Stimulated activated naive B cell treated with anti-CD40 and anti-IgM and Interleukin-4, amounts not matched to agents 10 μg/mL and 1 μg/mL and 100 μg/mL, for 72 hours (primary cell): ENCODE measurements at places on chromosomes 4 and X.

GRCh38 chrX:124860736-124861135, 458.9 kb upstream of the TEX13C start:
- DNase-seq, result no peak

- peak; percentile 78 for DNase-seq
These were observed 185.4 kb downstream of the OR13H1 start for GRCh38 chrX:131729295-131729694.

GRCh38 chr4:1570291-1571164, 113.6 kb downstream of the FAM53A start:
- DNase-seq, result no peak

DNA sequence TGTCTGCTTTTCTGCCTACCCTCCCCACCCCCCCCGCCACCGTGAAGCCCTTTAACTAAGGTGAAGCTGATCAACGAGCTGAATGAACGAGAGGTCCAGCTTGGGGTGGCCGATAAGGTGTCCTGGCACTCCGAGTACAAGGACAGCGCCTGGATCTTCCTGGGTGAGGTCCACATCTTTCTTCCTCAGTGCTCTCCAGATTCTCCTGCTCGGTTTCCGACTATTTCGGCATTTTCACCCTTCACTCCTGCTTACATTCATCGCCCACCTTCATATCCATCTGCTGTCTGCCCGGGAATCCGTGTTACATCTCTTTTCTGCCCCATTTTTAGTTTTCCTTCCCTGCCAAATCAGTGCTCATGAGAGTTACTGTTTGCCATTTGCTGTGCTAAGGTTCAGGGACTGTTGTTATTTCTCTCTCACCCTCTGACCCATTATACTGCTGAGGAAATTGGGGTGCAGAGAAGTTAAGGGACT, 459 bp downstream of the RBMX2 start:
- DNase-seq, result no peak

DNA sequence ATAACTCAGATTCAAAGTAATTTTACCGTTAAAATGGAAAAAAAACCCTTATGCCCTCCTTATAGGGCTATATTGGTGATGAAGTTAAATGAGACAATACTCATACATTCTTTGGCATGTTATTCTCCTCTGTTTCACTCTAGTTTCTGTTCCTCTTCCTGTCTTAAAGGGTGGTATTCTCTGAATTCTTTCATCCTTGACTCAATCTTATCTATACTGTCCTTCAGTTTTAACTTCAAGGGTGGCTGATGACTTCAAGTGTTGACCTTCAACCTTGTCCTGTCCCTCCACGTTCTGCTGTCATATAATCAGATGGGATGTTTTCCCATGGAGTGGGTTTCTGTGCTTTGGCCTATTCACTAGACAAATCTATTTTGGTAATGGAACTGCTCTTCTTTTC, 44.0 kb downstream of the ZNF518B start:
- no peak for DNase-seq

DNA sequence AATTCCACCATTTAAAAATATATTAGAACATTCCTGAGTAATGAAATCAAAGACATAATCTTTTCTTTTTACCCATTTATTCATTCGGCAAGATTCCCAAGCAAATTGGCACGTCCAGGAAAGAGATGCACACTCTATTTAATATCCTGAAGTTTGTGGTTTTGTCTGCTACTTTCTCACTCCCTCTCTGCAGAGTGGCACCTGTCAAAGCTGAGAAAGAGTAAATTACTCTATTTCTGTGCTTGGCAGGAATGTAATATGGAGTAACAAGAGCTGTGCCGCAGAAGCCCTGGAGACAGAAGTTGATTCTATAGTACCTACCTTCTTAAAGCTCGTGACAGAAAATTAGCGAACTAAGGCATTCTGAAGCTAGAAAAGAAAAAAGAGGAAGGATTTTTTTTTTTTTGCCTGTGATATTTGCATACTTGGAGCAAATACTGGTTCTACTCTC, 5.5 kb downstream of the GSTCD start:
- DNase-seq, result no peak

DNA sequence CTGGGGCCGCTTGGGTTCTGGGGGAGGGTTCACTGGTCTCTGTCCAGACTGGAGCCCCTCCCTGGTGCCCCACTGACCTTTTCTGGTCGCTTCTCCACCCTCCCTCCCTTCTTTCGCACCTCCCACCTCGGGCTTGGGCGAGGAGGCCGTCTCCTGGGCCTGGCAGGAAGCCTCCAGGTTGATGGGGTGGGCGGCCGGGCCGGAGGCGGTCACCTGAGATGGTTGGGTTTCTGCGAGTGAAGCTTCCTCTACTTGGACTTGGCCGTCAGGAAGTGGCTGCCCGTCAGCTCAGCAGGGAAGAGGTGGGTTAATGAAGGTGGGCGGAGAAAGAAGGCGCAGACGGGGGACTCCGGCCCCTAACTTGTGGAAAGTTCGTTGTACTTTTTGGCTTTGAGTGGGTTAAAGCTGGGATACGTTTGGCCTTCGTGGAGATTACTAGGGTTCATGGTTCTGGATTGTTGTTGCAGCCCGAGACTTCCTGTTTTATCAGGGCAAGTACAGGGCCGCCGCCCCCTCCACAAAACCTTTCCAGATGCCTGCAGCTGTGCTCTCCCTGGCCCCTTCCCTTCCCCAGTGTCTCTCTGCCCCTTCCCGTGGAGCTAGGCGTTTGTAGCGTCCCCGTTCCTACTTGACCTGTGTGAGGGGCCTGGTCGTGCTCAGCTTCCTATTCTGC, 1.2 kb downstream of the AKAP17A start:
- DNase-seq, result no peak

DNA sequence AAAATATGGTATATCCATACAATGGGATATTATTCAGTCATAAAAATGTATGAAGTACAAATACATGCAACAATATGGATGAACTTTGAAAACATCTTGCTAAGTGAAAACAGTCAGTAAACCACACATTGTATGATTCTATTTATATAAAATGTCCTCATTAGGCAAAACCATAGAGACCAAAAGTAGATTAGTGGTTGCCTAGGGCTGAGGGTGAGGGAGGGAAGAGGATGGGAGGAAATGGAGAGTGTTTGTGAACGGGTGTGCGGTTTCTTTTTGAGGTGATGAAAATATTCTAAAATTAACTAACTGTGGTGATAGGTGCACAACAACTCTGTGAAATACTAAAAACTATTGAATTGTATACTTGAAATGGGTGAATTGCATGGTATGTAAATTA, 29.6 kb downstream of the TEX11 start:
- no peak for DNase-seq

DNA sequence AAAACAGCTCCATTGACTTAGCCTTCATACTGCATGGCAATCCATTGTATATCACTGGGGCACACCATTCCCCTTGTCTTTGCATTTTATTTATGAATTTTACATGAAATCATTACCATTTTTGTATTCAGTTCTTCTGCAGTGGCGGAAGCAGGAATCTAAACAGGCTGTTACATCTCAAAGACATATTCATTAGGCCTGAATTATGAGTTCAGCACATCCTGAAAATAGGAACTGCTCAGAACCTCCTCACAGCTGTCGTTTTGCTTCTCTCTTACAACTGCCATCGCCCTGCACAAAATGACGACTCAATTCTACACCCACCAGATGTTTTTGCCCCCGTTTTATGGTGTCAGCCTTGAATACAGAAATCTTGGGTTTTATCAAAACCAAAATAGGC, 474.4 kb upstream of the MAGEB18 start:
- DNase-seq, result no peak

- no peak for DNase-seq
These were observed 227.3 kb downstream of the SOWAHB start for GRCh38 chr4:76670631-76671030.

GRCh38 chrX:327660-328126, 9.1 kb upstream of the GTPBP6 start:
- no peak for DNase-seq

DNA sequence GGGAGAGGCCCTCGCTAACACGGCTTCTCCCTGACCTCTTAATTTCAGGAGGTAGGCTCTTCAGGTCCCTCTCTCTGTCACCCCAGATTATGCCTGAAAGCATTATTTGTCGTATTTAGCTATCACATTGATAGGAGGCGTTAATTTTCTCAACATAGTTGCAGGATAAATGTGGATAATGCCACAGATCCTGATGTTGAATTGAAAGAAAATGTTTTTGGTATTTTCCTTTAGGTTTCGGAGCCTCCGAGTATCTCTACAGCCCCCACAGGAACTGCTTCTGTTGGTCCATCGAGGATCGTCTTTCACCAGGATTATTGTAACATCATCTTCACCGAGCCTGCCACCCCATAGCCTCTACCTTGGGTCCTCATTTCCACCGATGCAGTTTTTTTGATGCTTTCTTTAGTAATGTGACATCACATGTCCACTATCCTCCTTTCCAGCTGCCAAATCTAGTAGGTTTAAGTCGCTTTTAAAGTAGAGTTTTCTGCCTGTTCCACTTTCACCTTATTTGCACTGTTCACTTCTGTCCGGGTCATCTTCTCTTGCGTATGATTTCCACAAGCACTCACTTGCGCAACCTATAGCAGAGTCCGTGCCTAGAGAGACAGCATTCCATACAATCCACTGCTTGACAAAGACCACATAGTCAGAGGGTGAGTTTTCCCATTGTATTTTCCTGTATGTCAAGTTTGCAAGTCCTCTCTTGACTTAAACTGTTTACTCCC, 665 bp downstream of the TIGD2 start:
- no peak for DNase-seq

GRCh38 chr4:41541687-41542094, 3.7 kb downstream of the LIMCH1 start:
- no peak for DNase-seq
